NB4 (cell line): ENCODE measurements at places on chromosomes 5 and 9.

DNA sequence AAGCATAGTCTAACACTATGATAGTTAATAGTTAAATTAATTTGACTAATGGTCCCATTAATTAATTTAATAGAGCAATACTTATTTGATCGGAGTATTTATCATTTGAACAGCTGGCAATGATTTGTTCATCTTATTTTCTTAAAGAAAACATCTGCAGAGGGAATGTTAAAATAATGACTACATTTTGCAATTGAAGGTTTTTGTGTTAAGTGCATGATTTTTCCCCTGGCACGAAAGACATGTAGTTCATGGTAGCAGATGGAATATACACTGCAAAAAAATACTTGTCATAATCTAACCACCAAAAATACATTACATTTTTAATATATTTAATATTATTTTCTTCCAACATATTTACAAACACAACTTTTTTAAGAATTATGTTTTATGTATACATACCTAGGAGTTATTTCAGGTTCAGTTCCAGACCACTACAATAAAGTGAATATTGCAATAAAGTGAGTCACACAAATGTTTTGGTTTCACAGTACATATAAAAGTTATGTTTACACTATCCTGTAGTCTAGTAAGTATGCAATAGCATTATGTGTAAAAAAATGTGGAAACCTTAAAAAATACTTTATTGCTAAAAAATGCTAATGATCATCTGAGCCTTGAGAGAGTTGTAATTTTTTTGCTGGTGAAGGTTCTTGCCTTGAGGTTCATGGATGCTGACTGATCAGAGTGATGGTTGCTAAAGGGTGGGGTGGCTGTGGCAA lies 292.6 kb upstream of the DAB2 start:
- DNase-seq, result no peak

- no peak for DNase-seq
These were observed 18.1 kb upstream of the COL5A1 start for GRCh38 chr9:134623258-134624066.

GRCh38 chr9:80426992-80427391 lies 855.2 kb downstream of the TLE4 start:
- no peak for DNase-seq

DNA sequence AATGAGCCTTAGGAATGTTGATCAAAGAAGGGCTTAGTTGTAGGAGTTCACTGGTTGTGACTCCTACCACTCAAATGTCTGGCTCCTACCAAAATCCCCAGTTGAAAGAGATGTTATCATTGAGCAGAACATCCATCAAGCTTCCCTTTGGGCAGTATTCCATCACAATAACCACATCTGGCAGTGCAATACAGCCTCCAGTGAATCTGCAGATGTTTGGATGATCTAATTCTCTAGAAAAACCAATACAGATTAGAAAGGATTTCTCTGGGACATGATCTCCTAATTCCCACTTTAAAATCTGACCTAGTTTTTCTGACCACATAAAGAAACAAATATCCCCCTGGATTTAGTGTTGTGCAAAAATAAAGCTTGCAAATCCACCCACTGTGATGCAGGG lies 81.6 kb downstream of the TMEM215 start:
- DNase-seq, result no peak

DNA sequence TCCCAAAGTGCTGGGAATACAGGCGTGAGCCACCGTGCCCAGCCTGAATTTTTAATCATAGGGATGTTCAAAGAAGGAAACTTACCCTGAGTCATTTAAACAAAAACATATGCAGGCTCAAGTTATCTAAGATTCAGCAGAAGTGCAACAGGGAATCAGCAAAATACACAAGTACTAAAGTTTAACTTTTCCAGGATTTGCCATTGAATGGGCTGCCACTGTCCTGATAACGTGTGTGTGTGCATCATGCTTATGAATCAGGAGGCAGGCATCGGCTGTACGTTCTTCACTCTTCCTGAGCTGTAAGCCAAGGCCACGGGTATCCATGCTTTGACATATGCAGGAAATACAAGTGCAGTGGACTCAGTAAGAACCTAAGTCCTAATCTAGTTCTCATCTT lies 48.8 kb upstream of the FST start:
- DNase-seq, result no peak

DNA sequence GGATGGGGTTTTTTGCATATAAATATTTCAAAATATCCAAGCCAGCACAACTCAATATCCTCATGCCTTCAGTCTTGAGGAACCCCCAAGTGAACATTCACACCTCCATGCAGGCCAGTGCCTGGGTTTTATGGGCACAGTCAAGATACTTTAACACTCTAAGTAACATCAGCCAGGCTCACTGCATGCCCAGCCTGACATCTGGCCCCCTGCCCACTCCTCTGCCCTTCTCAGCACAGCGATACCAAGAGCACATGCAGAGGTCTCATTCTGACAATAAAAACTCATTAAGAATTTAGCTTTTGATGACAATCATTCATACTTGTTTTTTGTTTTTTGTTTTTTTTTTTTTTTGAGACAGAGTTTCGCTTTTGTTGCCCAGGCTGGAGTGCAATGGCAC lies 250.0 kb downstream of the CWC27 start:
- no peak for DNase-seq

GRCh38 chr5:1896602-1897376 lies 14.1 kb upstream of the IRX4 start:
- no peak for DNase-seq

- peak; percentile 59 for DNase-seq
These were observed 1.1 kb upstream of the ZSWIM6 start for GRCh38 chr5:61330845-61331406.

DNA sequence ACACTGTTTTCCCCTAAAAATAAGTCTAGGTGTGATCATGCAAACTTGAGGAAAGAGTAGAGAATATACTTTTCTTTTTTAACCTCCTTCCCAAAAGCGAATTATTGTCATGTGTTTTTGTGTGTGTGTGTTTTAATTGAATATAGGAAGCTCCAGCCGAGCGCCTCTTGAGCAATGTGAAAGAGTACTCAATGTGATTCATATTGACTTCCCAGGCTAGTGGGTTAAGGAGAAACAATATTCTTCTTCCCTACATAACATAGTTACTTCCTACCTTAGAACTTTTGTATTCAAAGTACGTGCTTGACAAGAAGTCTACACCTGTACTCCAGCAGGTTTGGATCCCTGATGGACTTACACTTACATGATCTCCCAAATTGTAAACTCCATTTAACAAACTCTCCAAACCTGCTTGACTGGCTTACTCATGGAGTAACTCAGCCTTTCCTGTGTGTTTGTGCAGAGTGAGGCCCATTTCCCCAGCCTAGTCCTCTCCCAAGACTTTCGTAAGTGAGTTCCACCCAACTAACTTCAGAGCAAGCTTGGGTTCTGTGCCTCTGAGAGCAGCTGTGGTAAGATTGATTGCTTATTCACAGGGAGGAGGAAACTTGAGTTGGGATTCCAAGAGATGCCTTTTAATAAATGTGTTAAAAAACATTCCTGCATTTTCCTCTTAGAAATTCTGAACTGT lies 9.3 kb downstream of the SLC28A3 start:
- DNase-seq, result peak; percentile 66

- DNase-seq, result no peak
These were observed 54.4 kb upstream of the RPL26L1 start for GRCh38 chr5:172904643-172905345.

- no peak for DNase-seq
These were observed 68.5 kb upstream of the CEP78 start for GRCh38 chr9:78167356-78167755.

DNA sequence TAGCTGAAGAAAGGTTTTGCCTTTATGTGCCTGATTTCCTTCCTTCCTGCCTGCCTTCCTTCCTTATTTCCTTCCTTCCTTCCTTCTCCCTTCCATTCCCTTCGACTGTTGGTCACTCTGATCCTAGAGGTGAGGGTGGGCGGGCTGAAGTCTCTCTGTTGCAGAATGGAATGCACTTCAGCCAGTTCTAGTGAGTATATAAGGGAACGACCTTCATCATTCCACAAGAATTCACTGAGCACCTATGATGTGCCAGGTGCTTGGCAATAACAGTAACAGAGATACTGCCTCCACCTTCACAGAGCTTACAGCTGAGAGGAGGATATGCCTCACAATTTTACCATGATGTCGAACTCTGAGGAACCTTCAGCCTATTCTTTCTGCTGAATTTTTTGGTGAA lies 8.7 kb upstream of the OR5C1 start:
- DNase-seq, result no peak

DNA sequence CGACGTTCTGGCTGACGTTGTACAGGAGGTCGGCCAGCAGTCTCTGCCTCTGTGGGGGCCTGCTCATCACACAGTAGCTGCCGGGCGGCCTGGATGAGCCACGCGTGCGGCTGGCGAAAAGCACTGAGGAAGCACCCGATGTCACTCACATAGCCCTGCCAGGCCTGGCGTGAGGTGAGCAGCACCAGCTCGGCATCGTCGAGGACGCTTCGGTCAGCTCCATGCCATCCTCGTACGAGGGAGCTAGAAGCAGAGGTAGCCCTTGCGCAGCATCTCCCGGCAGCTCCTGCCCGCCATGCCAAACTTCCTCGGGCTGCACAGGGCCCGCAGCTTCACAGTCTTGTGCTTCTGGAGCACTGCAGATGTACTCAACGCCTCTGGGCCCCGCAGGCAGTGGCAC lies 6.2 kb downstream of the NDUFB6 start:
- no peak for DNase-seq

- no peak for DNase-seq
These were observed 671.9 kb upstream of the KLF4 start for GRCh38 chr9:108161503-108161902.

DNA sequence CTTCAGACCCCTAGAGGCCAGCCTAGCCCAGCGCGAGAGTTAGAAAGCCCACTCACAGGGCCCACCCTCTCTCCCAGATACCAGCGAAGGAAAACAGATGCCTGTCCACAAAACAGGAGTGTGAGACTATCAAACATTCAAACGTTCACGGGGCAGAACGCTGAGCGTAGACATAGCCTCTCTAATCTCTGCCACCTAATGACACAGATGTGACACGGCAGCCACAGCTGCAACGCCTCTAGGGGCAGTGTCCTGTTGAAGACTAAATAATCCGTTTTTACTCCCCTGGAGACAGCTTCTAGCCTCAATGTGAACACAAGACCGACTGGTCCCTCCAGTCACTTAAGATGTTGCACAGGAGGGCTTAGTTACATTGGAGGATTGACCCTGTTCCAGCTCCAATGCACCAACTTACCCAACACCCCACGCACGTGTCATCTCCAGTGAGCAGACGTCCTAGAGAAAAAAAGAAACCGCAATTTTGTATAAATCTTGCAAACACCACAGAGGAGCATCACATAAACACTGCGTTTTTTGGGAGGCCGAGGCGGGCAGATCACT lies 14.3 kb downstream of the DIPK1B start:
- DNase-seq, result peak; percentile 68

DNA sequence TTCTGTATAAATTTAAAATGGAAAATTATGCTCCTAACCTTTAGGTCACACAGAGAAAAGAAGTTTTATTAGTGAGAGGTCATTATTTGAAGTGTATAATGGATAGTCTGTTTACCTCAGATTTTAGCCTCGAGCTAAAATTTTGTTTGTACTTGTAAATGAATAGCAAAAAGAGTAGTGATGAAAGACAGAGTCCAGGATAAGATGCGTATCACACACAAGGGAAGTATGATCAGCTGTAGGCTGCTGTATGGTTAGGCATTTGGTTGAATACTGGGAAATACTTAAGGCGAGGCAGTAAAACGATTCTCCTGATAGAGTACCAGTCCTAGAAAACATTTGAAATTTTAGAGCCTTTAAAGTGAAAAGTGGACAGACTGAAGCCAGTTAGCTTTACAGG lies 92.7 kb downstream of the FBXL7 start:
- no peak for DNase-seq

DNA sequence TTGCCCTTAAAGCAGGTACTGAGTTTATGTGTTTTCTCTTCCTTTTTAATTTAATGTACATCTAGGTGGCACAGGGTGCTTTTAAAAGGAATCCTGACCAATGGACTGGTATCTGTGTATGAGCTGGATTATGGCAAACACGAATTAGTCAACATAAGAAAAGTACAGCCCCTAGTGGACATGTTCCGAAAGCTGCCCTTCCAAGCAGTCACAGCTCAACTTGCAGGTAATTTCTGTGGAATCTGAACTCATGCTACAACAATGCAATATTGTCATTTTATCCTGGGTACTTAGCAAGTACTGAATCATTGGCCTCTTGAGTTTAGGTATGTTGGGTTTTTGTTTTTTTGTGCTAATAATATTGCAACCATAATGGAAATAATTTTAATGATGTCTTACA lies 14.4 kb upstream of the TMOD1 start:
- DNase-seq, result peak; percentile 9

GRCh38 chr9:27545471-27545870 lies 15.9 kb upstream of the MOB3B start:
- no peak for DNase-seq

DNA sequence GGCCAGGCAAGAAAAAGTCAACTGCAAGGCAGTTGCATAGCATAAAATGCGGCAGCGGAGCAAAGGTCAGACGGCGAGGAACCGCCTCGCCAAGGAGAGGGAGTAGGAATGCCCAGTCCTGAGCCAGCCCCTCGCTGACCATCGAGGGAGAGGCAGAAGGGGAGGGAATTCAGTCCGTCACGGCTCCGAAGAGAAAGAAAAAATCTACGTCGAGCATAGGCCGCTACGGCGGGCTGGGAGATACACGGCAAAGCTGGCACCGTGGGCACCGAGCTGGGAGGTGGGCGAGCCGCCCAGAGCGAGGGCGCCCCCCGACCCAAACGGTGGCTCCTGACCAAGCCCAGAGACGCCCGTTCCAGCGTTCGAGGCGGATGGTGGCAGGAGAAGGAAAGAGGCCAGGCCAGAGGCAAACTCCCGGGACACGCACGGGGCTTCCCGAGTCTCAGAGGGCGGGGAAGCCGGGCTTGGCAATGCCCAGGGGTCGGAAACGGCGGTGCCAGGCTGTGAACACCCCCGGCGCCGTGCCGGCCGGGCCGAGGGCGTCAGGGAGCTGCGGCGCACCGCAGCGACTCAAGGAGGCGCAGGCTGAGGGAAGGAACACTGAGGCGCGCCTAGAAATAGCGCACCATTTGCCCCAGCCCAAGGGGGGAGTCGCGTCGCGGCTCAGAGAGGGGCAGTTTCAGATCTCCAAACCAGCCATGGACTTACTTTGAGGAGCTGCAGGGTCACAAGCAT lies 518 bp downstream of the SPRY4 start:
- DNase-seq, result no peak

- no peak for DNase-seq
These were observed 20.2 kb downstream of the OCLN start for GRCh38 chr5:69512740-69513260.
